ENCODE measurements at places on chromosomes 2 and 18. TPM values are rescaled to one million over a fixed set of nuclear protein-coding genes. Genes with fewer than 3 reads are reported as not detected.

The IL1F10 gene
- total RNA-seq = not detected

The HPCAL1 gene
- 14.8 TPM for total RNA-seq

The DOK6 gene
- total RNA-seq = 0.35 TPM

The LTBP1 gene
- total RNA-seq = 34.1 TPM

The KIF1A gene
- total RNA-seq = 214 TPM

The GPR55 gene
- total RNA-seq = not detected

The TFCP2L1 gene
- 6.4 TPM for total RNA-seq

GRCh38 chr2:29509397-29509796 lies 394.2 kb downstream of the CLIP4 start:
- H3K27ac ChIP-seq = no peak overlapping the region
- H3K4me3 ChIP-seq = no peak overlapping the region
- no peaks in the 10 kb centered on the region for H3K27me3 ChIP-seq
- H3K4me1 ChIP-seq = no peaks in the 10 kb centered on the region

DNA sequence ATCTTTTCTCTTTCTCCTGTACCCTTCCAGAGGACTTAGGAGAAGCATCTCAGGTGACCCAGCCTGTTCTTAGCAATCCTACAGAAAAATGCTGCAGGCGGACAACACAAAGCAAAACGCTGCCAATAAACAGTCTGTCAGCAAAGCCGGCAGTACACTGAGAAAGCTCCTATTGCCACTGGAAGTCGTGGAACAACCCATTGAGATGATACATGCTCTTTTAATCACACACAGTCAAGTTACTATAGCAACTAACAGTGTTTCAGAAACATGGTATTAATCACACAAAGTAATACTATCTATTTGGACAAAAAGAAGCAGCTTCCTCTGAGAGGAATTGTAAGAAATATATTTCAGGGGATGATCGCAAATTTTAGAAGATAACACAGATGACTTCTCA lies 10.5 kb downstream of the CTLA4 start:
- DNase-seq = no peak
- H3K27ac ChIP-seq = no peak overlapping the region
- H3K4me3 ChIP-seq = no peak overlapping the region
- H3K27me3 ChIP-seq = no peaks in the 10 kb centered on the region

DNA sequence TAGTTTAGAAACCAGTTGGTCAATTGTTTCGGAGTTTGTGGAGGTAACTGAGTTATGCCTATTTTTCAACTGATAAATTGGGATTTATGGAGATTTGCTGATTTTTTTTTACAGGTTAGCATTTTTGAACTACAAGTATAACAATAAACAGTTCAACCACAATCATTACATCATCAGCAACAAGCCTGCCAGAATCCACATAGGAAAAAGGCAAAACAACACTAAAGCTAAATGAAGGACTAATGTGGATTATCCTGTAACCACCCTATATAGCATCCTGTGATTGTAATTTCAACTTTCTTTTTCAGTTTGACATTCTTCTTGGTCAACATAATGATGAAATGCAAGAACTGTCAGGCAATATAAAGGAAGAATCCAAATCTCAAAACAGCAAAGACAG lies 76.5 kb downstream of the CCDC102B start:
- no peaks in the 10 kb centered on the region for H3K36me3 ChIP-seq
- no peak overlapping the region for H3K27ac ChIP-seq
- H3K27me3 ChIP-seq = no peaks in the 10 kb centered on the region

GRCh38 chr2:45112750-45113149 lies 103.5 kb upstream of the SIX2 start:
- no peak overlapping the region for H3K4me3 ChIP-seq
- H3K27ac ChIP-seq = no peak overlapping the region
- no peaks in the 10 kb centered on the region for H3K27me3 ChIP-seq
- DNase-seq = no peak

GRCh38 chr18:67574749-67575148 lies 58.2 kb upstream of the DSEL start:
- H3K36me3 ChIP-seq = no peaks in the 10 kb centered on the region
- peaks cover 4% of the 10 kb centered on the region for H3K4me1 ChIP-seq
- DNase-seq = peak; percentile 11
- H3K4me3 ChIP-seq = no peak overlapping the region
- no peaks in the 10 kb centered on the region for H3K27me3 ChIP-seq

DNA sequence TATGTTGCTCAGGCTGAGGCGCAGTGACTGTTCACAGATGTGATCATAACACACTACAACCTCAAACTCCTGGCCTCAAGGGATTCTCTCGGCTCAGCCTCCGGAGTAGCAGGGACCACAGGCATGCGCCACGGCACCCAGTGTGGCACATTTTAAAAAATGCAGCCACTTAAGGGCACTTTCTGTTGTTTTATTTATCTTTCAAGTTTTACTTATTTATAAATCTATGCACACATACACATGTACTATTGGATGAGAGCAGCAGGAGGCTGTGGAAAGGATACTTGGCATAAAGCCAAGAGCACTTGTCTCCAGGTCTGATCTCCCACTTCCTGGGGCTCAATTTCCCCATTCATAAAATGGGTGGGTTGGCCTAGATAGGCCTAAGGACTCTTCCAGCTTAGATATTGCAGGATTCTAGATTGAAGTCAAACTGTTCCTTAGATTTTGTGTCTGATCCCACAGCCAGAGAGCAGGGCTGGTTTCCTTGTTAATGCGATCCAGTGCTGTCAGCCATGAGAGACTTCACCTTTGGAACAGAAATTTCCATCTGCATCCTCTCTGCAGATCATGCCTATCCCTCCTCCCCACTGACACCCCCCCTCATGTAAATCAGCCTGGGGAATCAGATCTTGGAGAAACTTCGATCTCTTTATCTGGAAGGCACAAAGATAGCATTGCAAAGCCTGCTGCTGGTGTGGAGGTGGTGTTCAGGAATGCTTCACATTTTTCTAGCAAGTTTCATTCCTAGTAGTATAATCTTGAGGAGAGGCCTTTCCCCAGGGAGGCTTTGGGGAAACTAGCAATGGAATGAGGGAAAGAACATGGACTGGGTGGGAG lies 24.7 kb downstream of the PCBP1 start:
- DNase-seq = no peak
- H3K4me3 ChIP-seq = no peak overlapping the region
- no peaks in the 10 kb centered on the region for H3K36me3 ChIP-seq
- H3K27me3 ChIP-seq = no peaks in the 10 kb centered on the region

GRCh38 chr18:23627321-23627720 lies 35.4 kb downstream of the ANKRD29 start:
- H3K27ac ChIP-seq = no peak overlapping the region
- no peaks in the 10 kb centered on the region for H3K36me3 ChIP-seq
- no peaks in the 10 kb centered on the region for H3K27me3 ChIP-seq

DNA sequence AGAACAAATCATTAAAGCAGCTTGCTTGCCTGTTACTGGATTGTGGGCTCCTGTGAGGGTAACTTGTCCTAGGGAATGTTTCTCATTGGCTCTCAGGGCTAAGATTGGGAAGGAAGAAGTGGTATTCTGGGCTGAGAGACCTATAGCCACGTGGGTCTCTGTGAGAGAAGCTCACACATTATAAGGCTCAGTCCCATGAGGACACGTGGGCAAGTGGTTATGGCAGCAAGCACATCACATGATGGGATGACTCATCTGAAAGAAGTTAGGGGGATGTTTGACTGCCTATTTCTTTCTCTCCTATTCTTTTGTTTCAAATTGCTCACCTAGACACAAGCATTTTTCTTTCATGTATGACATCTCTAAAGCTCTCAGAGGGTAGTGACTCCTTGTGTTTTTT lies 418.0 kb upstream of the ST6GAL2 start:
- H3K27me3 ChIP-seq = no peaks in the 10 kb centered on the region
- DNase-seq = no peak
- H3K4me1 ChIP-seq = no peaks in the 10 kb centered on the region
- H3K36me3 ChIP-seq = peaks cover 6% of the 10 kb centered on the region

DNA sequence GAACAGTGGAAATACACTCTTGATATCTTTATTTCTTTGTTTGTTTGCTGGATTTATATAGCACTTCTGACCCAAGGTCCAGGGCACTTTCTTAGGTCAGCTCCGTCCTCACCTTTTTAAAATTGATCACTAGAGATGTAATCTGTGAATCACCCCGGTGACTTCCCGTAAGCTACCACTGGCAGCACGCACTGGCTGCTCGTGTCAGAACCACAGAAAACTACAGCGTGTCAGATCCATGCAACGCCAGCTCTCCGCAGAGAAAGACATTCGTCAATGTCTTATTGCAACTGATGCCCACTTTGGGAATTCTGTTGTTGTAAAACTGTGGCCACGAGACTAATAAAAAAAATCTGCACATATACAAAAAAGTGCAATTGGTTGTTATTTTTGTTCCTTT lies 779.4 kb upstream of the ZEB2 start:
- DNase-seq = no peak
- H3K27ac ChIP-seq = no peak overlapping the region
- H3K4me1 ChIP-seq = no peaks in the 10 kb centered on the region
- no peaks in the 10 kb centered on the region for H3K27me3 ChIP-seq
- no peak overlapping the region for H3K4me3 ChIP-seq

DNA sequence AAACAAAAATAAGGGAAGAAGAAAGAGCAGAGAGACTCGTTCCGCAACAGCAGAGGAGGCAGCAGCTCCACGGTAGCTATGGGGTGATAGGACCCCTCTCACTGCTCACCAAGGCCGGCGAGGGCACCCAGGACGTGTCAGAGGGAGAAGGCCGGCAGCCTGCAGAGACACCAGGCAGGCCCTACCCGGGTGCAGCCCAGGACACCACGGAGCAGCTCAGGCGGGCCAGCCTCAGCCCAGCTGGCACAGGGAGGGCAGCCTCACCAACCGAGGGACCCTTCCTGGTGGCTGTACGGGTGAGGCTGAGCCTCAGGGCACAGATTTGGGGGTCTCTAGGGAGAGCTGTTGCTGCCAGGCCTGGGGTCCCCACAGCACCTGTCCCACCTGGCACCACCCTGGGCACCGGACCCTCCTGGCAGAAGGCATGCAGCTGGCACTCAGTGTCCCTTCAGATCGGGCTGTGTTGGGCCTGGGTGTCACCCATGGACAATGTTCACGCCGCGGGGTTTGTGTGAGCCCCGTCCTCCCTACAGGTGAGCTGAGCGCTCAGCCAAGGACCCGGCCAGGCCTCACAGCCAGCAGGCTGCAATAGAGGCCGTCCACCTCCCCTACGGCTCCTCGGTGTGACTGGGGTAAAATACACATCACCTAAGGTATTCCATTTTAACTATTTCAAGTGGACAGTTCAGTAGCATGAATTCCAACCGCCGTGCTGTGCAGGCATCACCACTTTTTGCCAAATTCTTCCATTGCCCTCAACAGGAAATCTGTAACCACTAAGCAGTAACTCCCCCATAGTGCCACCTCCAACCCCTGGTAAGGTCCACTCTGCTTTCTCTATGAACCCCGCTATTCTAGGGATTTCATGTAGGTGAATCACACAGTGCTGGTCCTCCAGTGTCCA lies 21.6 kb downstream of the KCNG2 start:
- H3K4me3 ChIP-seq = no peak overlapping the region
- H3K27ac ChIP-seq = no peak overlapping the region
- no peak for DNase-seq
- H3K4me1 ChIP-seq = no peaks in the 10 kb centered on the region
- H3K27me3 ChIP-seq = no peaks in the 10 kb centered on the region
- H3K36me3 ChIP-seq = no peaks in the 10 kb centered on the region

DNA sequence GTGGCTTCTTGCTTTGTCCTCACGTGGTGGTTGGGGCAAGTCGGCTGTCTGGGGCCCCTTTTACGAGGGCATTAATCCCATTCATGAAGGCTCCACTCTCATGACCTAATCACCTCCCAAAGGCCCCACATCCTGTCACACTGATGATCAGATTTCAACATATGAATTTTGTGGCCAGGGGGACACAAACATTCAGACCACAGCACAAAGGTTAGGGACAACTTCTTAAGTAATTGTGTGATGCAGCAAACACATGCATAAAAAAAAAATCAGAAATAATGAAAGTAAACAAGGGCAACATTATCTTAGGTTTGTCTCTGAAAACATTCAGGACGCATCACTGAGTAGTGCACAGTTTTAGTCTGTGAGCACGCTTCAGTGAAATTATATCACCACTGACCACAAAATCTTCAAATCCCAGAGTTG lies 54.2 kb upstream of the FRZB start:
- no peaks in the 10 kb centered on the region for H3K27me3 ChIP-seq
- H3K27ac ChIP-seq = no peak overlapping the region
- no peak for DNase-seq
- peaks cover 4% of the 10 kb centered on the region for H3K36me3 ChIP-seq
- peaks cover 8% of the 10 kb centered on the region for H3K4me1 ChIP-seq

- peaks cover 6% of the 10 kb centered on the region for H3K4me1 ChIP-seq
- H3K27me3 ChIP-seq = no peaks in the 10 kb centered on the region
- H3K27ac ChIP-seq = no peak overlapping the region
- no peak for DNase-seq
- H3K4me3 ChIP-seq = no peak overlapping the region
These were observed 15.4 kb downstream of the ARHGAP28 start for GRCh38 chr18:6744816-6745455.

DNA sequence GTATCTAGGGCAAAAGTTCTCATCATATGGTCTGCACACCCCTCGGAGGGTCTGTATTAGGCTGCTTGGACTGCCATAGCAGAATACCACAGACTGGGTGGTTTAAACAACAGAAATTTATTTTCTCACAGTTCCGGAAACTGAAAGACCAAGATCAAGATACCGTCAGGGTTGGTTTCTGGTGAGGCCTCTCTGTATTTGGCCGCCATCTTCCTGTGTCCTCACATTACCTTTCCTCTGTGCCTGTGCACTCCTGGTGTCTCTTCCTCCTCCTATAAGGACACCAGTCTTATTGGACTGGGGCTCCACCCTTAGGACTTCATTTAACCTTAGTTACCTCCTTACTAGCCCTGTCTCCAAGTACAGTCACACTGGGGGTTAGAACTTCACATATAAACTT lies 132.5 kb downstream of the NCOA1 start:
- H3K36me3 ChIP-seq = no peaks in the 10 kb centered on the region
- no peak for DNase-seq
- H3K4me3 ChIP-seq = no peak overlapping the region
- H3K4me1 ChIP-seq = no peaks in the 10 kb centered on the region

- no peak overlapping the region for H3K27ac ChIP-seq
- H3K4me3 ChIP-seq = no peak overlapping the region
- no peaks in the 10 kb centered on the region for H3K36me3 ChIP-seq
- DNase-seq = no peak
- H3K27me3 ChIP-seq = no peaks in the 10 kb centered on the region
These were observed 232.4 kb downstream of the CD226 start for GRCh38 chr18:69715191-69715795.
